ENCODE measurements at places on chromosomes 2 and 18. TPM values are rescaled to one million over a fixed set of nuclear protein-coding genes. Genes with fewer than 3 reads are reported as not detected.

Gene CREB1
- 85.4 TPM for total RNA-seq

Gene BABAM2
- 81.1 TPM for total RNA-seq

- no peaks in the 10 kb centered on the region for H3K4me1 ChIP-seq
- no peak overlapping the region for H3K4me3 ChIP-seq
- DNase-seq = no peak
- no peak overlapping the region for H3K27ac ChIP-seq
- no peaks in the 10 kb centered on the region for H3K27me3 ChIP-seq
- no peaks in the 10 kb centered on the region for H3K36me3 ChIP-seq
Measured at GRCh38 chr2:71575966-71576365, 122.6 kb downstream of the DYSF start.

DNA sequence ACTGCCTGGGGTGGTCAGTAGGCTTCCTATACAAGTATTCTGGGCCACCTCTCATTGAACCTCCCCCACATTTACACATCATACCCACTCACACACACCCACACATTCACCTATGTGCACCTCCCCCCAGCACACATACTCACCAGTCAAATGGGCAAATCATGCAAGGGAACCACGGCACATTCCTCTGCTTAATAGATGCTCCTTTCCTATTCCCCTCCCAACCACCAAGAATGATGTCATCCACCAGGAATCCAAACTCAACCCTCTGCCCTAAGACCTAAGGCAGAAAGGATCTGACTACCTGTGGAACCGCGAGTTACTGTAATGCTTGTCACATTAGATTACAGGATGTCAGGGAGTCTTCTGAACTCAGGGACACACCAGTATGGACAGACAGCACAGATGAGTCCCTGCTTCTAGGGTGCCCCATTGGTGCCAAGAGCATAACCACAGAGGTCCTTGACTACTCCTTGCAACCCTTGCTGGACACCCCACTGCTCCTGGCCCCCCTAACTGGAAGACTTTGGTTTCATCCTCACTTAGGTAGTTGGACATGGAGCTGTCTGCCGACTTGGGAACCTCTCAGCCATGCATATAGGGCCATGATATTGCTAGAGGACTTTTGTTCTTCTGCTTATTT, 21.5 kb upstream of the CAB39 start:
- DNase-seq = no peak
- no peak overlapping the region for H3K27ac ChIP-seq
- H3K27me3 ChIP-seq = no peaks in the 10 kb centered on the region

Data from activated CD4-positive, alpha-beta T cell treated with anti-CD3 and anti-CD28 coated beads for 36 hours (primary cell).